Fibroblast of the aortic adventitia (primary cell): ENCODE measurements at places on chromosomes 11 and 22.

- DNase-seq = peak; percentile 53
Measured at GRCh38 chr11:83235825-83236224, 42.3 kb downstream of the ANKRD42 start.

- DNase-seq = no peak
Measured at GRCh38 chr22:22683668-22684361, 39.4 kb downstream of the GGTLC2 start.

GRCh38 chr11:121159741-121160140, 58.7 kb downstream of the TECTA start:
- no peak for DNase-seq

GRCh38 chr11:18282626-18283025, 16.6 kb downstream of the SAA1 start:
- DNase-seq = no peak

GRCh38 chr11:69137151-69137844, 18.4 kb upstream of the SMIM38 start:
- DNase-seq = no peak

DNA sequence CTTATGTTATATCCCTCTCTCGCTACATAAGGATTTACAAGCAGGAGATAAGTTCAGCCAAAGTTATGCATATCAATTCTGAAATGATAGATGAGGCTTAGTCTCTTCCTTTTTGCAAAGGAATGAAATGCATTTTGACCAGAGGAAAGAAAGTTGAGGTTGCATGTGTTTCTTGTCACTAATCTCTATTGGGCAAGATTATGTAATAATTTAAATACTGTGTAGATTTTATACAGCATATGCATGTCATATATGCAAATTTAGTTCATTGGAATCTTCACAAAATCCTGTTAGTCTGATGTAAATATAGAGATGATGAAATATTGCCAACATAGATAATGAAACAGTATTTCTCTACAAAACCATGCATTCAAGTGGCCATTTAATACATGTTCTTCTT, 858.7 kb upstream of the RAG2 start:
- no peak for DNase-seq

DNA sequence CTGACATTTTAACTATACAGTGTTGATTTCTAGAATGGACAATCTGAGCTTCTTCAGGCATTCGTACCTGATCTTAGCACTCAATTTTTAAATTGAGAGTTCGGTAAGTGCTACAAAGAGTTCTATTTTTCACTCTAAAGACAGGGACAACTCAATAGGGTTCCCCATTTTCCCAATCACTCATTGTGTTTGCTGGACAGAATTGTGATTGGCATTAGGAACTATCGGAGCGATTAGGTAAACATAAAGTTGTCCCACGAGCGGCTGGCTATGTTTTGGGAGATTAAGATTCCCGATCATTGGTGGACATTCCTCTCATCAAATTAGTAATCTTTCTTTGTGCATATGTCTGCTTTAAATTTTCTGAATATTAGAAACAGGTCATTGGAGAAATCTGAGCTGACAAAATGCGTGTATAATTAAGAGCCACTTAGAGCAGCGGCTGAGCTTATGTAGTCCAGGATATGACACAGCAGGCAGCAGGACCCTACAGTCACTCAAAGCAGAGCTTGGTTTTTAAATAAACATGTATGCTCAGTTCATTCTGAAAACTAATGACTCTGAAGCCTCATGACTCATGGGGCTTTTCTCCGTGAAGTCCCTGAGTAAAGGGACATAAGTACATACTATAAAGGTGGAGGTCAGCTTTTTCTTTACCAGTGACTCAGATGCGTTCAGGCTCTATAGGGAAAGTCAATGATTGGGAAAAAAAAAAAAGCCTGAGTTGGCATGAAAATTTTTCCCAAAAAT, 109.4 kb downstream of the GRIA4 start:
- peak; percentile 3 for DNase-seq

DNA sequence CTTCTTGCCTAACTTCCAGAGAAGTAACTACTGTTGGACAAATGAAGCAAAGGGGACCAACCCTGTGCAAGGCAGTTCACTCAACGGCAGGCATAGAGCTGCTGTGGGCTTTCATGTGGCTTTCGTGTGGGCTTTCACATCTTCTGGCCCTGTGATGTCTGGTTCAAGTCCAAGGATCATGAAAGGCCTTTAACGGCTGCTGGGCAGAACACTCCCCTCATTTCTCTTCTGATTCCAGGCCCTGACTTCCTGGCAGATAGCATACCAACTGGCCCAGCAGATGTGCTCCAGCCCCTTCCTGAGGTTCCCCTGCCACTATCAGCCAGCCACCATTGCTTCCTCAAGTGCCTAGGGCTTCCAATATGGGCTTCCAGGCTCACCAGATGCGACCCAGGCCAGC, 28.7 kb upstream of the CTR9 start:
- DNase-seq = no peak

DNA sequence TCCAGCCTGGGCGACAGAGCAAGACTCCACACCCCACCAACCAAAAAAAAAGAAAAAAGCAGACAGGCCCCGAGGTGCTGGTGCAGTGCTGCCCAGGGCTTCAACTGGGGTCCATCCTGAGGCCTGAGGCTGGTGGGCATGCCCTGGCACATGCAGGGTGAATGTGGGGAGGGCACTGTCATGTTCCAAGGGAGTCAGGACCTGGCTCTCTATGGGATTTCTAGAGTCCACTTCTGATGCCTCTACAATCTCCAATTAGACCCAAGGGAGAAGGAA, 10.1 kb downstream of the CENPM start:
- no peak for DNase-seq

- peak; percentile 52 for DNase-seq
Measured at GRCh38 chr11:62508336-62509058, 38.1 kb downstream of the AHNAK start.

DNA sequence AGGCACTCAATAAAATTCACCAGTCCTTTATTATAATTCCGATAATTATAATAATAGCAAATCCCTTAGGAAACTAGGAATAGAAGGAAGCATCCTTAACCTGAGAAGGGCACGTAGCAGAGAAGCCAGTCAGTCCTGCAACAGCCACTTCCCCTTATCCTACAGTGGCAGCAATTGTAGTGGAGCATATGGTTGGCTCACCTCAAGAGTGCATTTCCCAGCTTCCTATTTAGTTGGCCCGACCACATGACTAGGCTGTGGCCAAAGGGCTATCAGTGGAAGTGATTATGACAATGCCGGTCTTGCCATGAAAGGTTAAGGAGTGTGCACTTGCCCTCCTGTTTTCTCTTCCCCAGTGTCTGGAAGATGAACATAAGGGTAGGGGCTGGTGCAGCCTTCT, 27.0 kb downstream of the TESMIN start:
- no peak for DNase-seq

DNA sequence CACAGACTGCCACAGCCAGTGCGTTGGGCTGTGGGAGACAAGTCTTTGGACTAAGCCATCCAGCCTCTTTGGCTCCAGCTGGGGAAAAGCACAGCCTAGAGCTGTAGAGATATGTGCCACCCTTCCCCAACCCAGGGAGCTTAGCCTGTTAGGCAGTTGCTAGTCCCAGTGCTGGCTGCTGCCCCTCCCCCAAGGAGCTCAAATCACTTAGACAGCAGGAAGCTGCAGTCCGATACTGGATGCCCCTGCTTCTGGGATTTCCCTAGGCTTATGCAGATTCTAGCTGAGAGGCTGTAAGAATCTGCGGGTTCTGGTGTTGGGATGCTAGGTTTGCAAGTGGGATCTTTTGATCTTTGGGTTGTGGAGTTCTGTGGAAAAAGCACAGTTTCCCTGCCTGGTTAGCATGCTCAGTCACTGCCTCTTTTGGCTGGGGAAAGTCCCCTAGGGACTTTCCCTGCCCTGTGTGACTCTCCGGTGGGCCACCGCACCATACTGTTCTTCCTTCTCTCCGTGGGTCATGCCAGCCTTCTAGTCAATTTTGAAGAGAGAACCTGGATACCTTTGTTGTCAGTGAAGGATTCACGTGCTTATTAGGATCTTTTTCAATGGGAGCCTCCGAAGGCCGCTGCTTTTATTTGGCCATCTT, 792.0 kb downstream of the KCNA4 start:
- DNase-seq = no peak

- DNase-seq = no peak
Measured at GRCh38 chr11:122248131-122248530, 132.1 kb upstream of the BLID start.

GRCh38 chr11:16883174-16883573, 131.0 kb downstream of the PLEKHA7 start:
- DNase-seq = no peak

DNA sequence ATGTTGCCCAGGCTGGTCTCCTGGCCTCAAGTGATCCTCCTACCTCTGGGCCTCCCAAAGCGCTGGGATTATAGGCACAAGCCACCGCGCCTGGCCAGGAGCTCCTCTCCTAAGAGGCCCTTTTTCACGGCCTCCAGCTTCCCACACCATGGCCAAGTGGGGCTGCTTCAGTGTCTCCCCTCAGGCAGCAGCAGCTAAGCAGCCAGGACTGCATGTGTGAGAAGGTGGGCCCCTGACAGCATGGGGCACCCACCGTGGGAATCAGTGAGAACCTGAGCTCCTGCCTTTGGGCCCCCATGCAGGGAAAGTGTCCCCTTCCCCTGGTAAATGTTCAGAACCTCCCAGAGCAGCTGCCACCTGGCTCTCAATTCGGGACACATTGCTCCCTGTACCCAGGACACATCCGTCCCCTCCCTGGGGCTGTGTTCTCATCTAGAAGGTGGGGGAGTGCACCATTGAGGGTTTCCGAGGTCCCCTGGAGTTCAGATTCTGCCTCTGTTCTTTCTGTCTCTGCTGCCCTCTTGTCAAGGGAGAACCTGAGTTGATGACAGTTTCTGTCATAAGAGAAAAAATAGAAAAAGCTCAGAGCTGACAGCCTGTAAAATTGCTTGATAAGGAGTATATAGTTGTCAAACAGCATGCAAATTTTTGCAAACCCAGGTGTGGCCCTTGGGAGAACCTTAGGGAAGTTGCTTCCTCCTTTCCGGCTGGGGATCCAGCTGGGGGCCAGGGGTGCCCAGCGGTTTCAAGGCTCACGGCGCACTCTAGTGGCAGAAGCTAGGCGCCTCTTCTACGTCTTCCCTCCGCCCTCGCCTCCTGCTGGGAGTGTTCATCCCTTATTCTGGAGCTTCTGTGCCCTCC, 29.7 kb downstream of the FAM83F start:
- DNase-seq = peak; percentile 59

- DNase-seq = no peak
Measured at GRCh38 chr22:47059701-47060161, 297.3 kb downstream of the TBC1D22A start.

GRCh38 chr11:94539420-94539819, 4.3 kb upstream of the FUT4 start:
- no peak for DNase-seq

DNA sequence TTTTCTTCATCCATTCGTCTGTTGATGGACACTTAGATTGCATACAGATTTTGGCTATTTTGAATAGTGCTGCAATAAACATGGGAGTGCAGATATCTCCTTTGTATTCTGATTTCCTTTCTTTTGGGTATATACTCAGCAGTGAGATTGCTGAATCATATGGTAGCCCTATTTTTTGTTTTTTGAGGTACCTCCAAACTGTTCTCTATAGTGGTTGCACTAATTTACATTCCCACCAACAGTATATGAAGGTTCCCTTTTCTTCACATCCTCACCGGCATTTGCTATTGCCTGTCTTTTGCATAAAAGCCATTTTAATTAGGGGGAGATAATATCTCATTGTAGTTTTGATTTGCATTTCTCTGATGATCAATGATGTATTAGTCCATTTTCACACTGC, 96.1 kb downstream of the PRR5L start:
- no peak for DNase-seq

GRCh38 chr11:78223320-78223954, 34.7 kb downstream of the USP35 start:
- DNase-seq = no peak

DNA sequence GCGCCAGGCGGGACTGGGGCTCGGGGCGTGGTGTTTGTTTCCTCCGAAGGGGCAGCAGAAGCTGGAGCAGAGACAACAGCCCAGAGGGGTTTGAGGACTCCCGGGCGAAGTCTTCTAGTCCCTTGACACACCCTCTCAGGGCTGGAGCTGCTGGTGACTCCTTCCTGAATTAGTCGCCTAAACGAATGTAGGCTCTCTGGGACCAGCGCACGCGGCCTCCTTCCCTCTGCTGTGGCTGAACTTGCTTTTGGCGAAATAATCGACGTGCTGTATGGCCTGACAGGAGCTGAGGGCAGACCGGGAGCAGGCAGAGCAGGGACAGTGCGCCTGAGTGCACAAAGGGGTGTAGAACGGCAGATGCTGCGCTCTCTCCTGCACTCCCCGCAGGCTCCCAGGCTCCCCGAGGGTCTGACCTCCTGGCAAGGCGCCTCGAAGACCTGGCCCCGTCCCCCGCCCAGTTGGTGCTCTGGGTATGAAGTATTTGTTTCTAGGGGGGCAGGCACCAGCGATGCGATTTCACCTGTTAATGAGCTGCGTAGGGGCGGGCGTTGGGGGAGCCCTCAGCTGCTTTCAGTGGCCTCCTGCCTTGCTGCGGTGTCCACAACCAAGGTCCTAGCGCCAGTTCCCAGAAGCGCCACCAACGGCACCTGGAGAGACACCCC, 5.3 kb downstream of the SLC17A6 start:
- DNase-seq = no peak

DNA sequence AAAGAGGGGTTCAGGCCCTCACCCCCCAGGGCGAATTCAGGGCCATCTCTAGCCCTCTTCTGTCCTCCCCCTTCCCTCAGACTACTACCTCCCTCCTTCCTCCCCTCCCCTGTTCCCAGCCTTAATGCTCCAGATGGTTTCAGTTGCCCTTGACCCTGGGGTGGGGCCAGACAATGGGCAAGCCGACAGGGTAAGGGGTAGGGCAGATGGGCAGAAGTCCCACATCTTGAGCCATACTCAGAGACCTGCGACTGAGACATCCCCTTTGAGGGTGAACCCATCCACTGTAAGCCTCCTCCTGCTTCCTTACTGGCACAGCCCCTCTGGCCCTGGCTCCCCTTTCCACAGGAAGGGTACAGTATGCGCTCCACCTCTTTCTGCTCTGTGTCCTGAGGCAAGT, 1.9 kb downstream of the RHBDD3 start:
- peak; percentile 22 for DNase-seq

DNA sequence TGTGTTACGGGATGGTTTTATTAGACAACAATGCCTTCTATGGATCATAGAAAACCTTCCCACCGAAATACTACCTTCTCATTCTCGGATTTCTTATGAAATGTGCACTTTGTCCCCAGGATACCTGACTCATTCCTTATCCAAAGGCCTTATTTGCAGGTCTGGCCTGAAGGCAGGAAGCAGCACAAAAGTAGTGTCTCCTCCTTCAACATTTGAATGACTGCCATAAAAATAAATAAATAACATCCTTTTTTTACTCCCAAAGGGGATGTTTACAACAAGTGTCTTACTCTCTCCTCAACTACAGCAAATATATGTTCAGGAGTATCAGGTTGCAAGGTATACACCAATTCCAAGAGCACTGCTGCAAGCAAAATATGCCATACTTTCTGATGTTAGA, 41.6 kb upstream of the PAK1 start:
- no peak for DNase-seq

GRCh38 chr11:22347857-22348487, 9.8 kb downstream of the SLC17A6 start:
- no peak for DNase-seq

- no peak for DNase-seq
Measured at GRCh38 chr11:19237813-19238212, 2.9 kb downstream of the E2F8 start.

- DNase-seq = peak; percentile 60
Measured at GRCh38 chr11:12802418-12803085, 128.3 kb downstream of the TEAD1 start.

GRCh38 chr11:41121600-41121999, 337.9 kb downstream of the LRRC4C start:
- DNase-seq = no peak
